A673 (cell line): ENCODE measurements at places on chromosomes 6 and 20. TPM values are rescaled to one million over a fixed set of nuclear protein-coding genes. Genes with fewer than 3 reads are reported as not detected.
A peak's percentile ranks its signal among the peaks of the same experiment; 100 is the strongest.

The SOX18 gene
- 0.30 and 0.70 TPM in 2 replicates for total RNA-seq

The TINAG gene
- total RNA-seq = not detected in 2 replicates

The IMPG1 gene
- not detected in 2 replicates for total RNA-seq

The LHFPL5 gene
- total RNA-seq = not detected in 2 replicates

The ADAM33 gene
- not detected in 2 replicates for total RNA-seq

GRCh38 chr6:28606424-28607391 lies 81.0 kb downstream of the GPX5 start:
- DNase-seq = peak; percentile 95

- DNase-seq = no peak
Observed at GRCh38 chr20:50111120-50111828, 1.7 kb downstream of the UBE2V1 start.

GRCh38 chr6:30834646-30835045 lies 49.7 kb upstream of the DDR1 start:
- DNase-seq = no peak

DNA sequence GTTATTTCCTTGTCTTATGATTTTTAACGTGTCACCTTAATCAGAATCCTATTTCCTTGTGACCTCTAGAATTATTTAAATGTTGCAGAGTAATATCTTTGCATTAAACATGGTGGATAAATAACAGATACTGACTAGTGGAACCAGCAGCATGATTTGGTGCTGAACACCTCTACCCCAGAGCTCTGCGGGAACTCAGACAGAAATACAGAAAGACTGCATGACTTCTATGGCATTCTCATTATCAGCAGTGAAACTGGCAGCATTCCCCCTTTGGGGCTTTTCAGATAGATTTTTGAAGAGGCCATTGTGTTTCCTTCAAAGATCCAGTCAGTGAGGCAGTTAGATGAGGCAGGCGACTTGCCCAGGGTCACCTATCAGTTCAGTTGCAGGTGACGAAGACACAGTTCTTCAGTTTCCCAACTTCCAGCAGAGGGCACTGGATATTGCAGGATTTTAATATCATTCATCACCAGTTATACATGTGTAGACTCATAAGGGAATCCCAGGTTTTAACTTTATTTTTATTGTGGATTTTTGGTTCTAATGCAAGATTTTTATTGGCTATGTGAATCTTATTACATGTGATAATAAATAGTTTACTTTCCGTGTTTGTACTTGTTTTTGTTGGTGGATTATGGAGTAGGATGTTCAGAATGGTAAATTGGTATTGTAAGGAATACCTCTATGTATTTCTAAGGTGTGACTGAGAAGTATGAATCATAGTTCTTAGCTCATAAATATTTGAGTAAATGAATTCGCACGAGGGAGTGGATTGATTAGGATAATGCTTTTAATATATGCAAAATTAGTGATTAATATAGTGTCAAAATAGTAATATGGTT lies 81.3 kb downstream of the AFDN start:
- DNase-seq = peak; percentile 18

- DNase-seq = no peak
Observed at GRCh38 chr6:169885831-169886230, 134.4 kb downstream of the ERMARD start.

DNA sequence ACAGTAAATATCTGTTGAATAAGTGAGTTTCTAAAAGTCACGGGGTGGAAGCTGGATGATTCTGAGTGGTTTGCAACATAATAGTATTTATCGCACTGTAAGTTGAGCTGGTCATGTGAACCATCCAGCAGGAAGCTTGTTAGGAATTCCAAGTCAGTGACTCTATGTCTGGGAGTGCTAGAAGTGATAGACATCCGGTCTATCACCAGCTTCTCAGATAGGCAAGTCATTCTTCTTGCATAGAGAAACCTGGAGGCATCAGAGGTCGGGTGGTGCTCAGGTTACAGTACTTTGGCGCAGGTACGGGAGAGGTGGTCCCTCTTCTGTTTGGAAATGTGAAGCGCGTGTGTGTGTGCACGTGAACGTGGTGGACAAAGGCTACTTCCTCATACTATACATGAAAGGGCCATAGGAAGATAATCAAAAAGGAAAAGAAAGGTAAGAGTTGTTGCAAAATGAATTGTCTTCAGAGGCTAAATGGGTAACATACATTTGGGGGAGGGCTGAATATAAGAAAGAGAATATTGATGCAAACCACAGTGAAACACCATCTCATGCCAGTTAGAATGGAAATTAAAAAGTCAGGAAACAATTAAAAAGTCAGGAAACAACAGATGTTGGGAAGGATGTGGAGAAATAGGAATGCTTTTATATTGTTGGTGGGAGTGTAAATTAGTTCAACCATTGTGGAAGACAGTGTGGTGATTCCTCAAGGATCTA lies 299.3 kb upstream of the ZFP64 start:
- DNase-seq = peak; percentile 21

DNA sequence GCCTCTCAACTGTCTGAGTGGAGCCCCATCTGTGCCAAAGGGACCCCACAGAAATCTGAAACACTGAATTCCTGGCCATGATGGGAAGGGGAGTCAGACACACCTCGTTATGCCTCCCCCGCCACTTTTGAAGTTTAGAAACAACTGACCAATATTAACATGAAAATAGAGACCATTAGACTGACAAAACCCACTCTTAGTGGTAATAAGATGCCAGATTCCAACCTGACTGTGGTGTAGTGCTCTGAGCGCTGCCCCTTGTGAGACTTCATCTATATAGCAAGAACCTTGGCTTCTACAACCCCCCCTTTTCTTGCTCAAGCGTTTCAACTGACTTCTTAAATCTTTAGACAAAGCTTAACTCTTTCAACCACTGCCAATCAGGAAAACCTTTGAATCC lies 46.1 kb upstream of the UNC93A start:
- DNase-seq = no peak

- DNase-seq = no peak
Observed at GRCh38 chr6:68726337-68726736, 91.3 kb downstream of the ADGRB3 start.

DNA sequence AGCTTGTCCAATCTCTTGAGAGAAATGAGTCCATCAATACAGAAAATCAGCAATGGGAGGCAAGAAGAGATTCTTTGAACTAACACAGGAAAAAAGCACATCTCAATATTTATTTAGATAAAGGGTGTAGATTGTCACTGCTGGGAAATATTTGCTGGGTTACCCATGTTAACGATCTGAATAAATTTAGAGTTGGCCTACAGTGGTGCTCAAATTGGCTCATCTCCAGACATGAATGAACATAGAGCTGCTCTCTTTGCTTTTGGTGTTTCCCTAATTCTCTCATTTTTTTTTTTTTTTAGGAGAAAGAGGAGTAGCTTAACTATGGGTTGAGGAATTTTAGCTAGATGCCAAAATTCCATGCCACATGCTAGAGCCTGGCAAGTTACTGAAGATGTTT lies 471.2 kb downstream of the PKHD1 start:
- peak; percentile 18 for DNase-seq

- DNase-seq = no peak
Observed at GRCh38 chr6:33216117-33216649, 7.9 kb downstream of the RING1 start.

- DNase-seq = no peak
Observed at GRCh38 chr6:167748458-167749379, 78.0 kb upstream of the AFDN start.
